ENCODE measurements at places on chromosomes 7 and 10.

DNA sequence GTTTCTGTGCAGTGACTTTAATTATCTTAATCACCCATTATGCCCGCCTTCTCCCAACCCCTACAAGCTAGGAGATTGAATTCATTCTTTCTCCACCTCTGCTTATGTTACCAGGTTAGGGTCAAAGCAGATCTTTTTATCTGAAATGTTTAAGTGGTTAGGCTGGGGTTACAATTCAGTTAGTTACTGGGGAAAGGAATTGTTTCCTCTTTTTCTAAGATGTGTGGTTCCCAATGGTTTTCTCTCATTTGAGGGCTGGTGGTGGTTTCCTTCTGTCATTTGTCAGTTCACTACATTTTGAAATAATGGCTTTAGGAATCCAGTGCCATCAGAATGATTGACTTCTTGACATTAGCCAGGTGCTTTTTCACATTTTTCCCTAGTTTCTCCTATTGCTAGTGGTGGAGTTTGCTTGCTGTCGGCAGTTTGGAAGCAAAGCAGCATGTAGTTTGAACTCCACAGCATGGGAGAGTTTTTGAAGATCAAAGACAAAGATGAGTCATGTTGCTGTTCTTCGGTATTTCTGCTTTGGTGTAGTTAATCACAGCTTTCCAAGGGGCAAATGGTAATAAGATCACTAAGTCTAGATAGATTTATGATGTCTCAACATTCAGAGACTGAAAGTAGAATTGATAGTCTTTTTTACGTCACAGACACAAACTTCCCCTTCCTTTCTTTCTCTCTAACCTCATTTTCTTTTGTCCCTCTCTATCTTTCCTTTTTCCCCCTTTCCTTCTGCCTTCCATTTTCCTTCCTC lies 168.2 kb downstream of the SND1 start:
- peak; percentile 60 for DNase-seq

DNA sequence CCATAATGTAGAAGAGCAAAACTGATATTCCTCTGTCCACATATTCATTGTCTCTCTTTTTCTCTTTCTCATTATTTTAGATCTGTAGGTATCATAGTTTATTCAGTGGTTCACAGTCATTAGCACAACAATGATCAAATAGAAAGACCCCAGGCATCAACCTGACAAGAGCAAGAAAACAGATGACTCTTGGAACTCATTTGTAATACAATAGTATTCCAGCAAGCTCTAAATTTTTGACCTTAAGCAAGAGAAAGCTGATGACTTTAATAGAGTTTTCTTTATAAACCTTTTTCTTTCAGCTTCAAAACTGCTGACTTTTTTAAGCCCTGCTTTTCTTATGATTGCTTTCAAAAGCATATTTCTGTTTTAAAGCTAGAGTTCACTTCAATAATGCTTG lies 507.5 kb upstream of the SORCS1 start:
- no peak for DNase-seq

GRCh38 chr10:133196936-133197758 lies 32.9 kb upstream of the UTF1 start:
- DNase-seq = no peak

DNA sequence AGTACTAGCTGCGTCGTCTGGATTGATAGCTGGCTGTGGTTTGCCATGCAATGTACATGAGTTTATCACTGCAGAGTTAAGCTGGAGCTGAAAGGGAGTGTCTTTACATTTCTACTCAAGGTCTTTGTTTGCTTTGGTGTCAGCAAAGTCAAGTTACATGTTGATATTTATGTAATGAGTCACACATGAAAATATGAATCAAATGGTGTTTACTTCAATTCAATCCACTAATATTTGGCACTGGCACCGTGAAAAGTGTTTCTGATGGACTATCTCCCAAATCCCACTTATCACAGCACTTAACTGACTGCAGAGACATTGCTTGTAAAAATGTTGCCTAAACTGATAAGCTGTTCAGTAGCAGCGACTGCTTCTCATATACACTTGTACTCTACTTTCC lies 395.9 kb downstream of the TFEC start:
- DNase-seq = peak; percentile 13

- peak; percentile 40 for DNase-seq
These were observed 10.8 kb upstream of the INTS1 start for GRCh38 chr7:1514995-1515401.

DNA sequence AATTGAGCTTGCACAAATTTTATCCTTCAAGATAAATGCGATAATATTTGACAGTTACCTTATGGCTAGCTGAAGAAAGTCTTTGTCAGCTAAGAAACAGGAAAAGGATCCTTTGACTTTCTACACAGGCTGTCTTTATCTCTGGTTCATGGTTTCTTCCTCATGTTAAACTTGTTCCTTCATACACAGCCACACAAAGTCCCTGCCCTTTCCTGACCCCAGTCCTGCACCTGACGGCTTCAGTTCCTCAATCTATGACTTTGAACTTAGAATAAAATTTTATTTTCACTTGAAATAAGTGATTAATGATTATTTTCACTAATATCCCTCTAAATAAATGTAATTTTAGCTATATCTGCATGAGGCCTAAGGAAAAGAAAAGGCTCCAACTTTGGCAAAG lies 77.8 kb upstream of the PRSS1 start:
- DNase-seq = no peak

GRCh38 chr10:118584181-118584954 lies 11.1 kb downstream of the PRLHR start:
- peak; percentile 95 for DNase-seq

- DNase-seq = peak; percentile 20
These were observed 84.2 kb upstream of the FRMD4A start for GRCh38 chr10:14414901-14415300.

DNA sequence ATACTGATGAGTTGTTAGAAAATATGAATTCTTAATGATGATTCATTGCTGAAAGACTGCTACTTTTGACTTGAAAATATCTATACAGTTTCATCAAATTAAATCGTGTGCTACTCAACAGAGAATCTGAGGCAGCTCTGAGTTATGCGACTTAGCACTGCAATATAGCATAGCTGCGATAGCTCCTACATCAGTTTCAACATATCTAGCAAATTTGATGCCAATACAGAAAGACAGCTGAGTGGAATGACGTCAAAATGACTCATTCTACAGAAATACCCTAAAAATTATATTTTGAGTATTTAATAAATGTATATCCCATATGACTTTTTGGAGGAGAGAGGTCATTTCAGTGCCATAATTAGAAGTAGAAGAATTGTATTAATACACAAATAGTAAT lies 1.1 kb upstream of the TARP start:
- DNase-seq = no peak

- no peak for DNase-seq
These were observed 312.5 kb downstream of the GPR158 start for GRCh38 chr10:25487266-25487665.

All from GM23248 (cell line).